CD4-positive, alpha-beta T cell (primary cell): ENCODE measurements at places on chromosomes 5 and 9.

- DNase-seq: no peak
Measured at GRCh38 chr5:137340881-137341280, 158.2 kb downstream of the SPOCK1 start.

DNA sequence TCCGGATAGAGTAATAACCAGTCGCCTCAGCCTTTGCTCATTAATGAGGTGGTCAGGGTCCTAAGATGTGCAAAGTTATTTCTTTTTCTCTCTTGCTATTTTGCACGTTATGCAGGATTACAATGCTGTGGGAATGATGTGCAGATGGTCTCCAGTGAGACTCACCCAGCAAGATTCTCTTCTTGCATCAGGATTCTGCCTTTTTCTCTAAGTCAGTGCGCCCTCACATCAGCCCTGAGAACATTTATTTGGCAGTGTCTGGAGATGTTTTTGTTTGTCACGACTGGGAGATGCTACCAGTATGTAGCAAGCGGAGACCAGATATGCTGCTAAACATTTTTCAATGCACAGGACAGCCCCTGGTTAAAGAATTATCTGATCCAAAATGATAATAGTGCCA, 280.3 kb upstream of the WWC1 start:
- DNase-seq: no peak

DNA sequence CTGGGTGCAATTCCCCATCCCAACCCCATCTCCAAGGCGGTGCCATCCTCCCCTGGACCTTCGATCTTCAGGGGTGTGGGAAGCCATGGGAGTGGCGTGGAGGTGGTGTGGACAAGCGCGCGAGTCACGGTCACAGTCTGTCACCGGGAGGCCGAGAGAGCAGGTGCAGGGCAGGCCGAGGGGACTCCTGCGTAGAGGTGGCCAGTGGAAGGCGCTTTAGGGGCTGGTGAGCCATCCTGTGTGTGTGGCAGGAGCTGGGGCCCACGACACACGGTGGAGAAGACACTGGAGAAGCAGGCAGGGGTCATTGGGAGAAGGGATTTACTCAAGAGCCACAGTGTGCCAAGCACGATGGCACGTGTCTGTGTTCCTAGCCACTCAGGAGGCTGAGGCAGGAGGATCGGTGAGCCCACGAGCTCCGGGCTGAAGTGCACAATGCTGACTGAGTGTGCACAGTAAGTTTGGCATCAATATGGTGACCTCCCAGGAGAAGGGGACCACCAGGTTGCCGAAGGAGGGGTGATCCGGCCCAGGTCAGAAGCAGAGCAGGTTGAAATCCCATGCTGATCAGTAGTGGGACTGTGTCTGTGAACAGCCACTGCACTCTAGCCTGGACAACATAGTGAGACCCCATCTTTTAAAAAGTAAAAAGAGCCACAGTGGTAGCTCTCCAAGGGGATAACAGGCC, 145.1 kb upstream of the PHYKPL start:
- DNase-seq: no peak

DNA sequence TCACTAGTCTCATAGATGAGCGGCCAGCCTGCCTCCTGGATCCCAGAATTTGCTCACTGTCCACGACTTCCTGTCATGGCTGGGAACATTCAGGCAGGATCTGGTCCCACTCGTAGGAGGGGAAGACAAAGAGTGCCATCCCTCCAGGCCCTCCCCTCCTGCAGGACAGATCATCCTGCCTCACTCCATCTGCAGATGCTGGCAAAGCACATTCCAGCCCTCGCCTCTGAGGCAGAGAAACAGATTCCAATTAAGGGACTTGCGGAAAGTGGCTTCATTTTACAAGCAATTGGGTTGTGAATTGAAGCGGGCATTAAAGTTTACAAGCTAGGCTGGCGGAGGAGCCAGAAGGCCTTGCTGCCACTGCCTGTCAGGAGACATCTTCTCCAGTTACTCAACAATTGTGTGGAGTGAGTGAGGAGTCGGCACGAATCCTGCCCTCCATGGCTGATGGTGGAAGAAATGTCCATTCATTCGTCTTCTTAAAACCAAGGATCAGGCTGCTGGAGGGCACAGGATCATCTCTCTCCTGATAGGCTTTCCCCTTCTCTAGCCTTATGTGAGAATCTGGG, 41.8 kb upstream of the KCNMB1 start:
- DNase-seq: no peak

GRCh38 chr9:126502417-126503332, 111.1 kb upstream of the LMX1B start:
- no peak for DNase-seq

DNA sequence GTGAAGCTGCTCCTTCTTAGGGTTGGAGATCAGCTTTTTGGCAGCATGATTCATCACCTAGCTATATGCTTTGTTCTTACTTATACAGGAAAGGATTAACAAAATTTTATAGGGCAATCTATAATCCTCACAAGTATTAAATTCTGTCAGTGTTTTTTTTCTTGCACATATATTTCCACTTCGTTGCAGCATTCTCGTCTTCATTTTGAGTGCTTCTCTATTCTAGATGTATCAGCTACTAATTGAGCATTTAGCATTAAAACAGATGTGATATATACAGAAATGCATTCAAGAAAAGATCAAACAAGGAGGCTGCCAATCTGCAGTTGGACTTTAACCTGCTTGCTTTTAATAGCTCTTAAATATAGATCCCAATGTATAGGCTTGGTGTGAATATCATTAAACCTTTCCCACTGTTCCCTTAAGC, 3.6 kb upstream of the CTXN3 start:
- DNase-seq: no peak

- no peak for DNase-seq
Measured at GRCh38 chr9:107350443-107350842, 67.4 kb downstream of the RAD23B start.

GRCh38 chr9:14262827-14263226, 51.1 kb downstream of the NFIB start:
- no peak for DNase-seq

- no peak for DNase-seq
Measured at GRCh38 chr5:98333921-98334320, 439.5 kb upstream of the RGMB start.

DNA sequence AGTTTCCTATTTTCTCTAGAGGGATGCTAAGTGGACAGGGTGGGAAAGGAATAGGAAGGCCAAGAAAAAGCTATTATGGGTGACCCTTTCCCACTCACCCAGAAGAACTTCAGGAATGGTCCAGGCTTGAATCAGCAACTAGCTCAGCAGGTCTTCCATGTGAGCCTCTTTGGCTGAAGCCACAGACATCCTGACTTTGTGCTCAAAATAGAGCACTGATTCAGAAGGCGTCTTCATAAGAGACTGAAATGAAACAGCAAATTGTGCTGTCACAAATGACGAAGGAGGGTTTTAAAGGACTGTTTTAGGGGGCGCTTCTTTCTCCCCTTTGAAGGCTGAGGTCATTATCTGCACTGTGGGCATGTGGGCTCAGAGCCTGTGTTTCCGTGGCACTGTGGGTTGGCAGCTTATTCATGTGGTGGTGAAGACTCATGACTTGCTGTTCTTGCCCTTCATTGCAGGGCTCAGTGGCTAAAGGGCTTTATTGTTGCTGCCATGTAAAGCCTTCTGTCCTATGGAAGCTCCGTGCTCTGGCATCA, 65.8 kb upstream of the NFIL3 start:
- DNase-seq: no peak

GRCh38 chr5:109062664-109063063, 315.0 kb downstream of the FER start:
- no peak for DNase-seq

GRCh38 chr9:84450029-84450428, 109.5 kb upstream of the SLC28A3 start:
- DNase-seq: no peak

DNA sequence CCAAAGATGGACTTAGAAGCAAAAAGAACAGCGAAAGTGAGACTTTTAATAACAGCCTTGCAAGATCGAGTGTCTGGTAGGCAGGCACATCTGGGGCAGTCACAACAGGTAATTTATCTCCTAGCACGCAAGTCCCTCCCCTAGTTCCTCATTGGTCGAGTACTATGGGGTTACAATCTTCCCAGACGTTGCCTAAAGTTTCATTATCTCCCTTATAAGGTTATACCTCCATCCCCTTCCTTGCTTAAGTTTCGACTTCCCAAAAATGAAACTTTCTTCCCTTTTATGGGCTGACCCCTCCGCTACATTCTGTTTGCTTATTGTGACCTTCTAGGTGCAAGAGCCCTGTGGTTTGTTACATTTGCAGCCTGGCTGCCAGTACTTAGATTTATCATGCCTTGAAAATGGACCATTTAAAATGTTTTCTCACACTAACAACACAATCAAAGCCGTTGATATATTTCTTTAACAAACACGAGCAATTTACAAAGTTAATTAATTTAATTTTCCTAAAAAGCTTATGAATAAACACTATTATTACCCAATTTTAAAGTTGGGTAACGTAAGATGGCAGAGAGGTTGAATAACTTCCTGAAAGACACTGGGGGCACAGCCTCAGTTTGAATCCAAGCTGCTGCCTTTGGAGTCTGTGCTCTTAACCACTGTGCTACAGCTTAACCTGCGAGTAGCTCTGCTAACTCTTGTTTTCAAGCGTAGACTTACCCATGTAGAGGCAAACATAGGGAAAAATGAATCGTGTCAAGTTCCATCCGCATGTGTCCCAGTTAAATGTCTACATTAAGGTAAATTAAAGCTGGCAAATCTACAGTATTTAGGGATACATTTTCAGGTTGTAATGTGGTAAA, 91.7 kb downstream of the EDIL3 start:
- DNase-seq: no peak

- DNase-seq: no peak
Measured at GRCh38 chr9:98879094-98879962, 64.4 kb upstream of the COL15A1 start.
